ENCODE measurements at places on chromosomes 1 and 21.
A peak's percentile ranks its signal among the peaks of the same experiment; 100 is the strongest.

DNA sequence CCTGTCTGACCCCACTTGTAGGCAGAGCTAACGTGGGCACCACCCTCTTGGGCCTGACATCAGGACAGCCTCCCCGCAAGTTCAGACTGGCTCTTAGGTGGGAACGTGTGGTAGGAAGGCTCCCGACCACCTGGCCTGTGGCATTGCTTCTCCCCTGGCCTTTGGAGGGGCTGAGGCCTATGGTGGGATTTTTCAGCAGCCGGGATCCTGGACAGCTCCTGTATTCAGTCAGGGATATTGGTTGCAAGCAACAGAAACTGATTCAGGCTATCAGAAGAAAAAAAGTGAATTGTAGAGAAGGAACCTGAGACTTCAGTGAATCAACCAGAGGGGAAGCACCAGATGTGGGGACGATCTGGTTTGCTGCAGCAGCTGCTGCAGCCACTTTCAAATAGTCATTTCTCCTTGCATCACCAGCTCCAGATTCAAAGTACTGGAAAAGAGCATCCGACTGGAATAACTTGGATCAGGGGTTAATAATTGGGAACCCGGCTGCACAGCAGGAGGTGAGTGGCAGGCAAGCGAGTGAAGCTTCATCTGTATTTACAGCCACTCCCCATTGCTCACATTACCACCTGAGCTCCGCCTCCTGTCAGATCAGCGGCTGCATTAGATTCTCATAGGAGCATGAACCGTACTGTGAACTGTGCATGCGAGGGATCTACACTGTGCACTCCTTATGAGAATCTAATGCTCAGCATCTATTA lies 5.9 kb downstream of the RNF186 start:
- DNase-seq, result no peak

GRCh38 chr21:25456672-25457071 lies 150.6 kb downstream of the MRPL39 start:
- DNase-seq, result peak; percentile 52

GRCh38 chr1:167342846-167343245 lies 122.2 kb downstream of the POU2F1 start:
- peak; percentile 21 for DNase-seq

DNA sequence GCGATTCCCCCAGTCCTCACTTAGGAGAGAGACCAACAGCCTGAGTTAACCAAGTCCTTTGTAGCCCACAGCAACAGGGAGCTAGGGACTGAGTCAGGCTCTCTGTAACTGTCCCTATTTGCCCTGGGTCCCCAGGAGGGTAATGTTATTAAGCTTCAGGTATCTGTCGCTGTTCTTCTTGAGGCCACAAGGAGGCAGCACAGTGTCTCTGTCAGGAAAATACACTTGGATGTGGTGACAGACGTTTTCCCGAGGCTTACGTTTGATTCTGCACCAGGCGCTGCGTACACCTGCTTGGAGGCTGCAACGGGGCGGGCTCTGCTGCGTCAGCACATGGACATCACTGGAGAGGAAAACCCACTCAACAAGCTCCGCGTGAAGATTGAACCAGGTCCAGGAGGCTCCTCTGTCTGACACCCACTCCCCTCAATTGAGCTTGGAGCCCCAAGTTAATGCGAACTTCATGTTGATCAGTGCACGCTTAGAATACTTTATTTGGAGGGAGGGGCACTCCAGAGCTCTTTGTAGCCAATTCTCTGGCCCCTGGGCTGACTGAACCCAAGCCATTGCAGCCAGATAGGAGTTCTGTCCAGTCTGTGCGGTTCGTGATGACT lies 10.7 kb upstream of the ELF3 start:
- DNase-seq, result peak; percentile 33

- DNase-seq, result no peak
These were observed 66.9 kb downstream of the PCNT start for GRCh38 chr21:46390603-46391545.

DNA sequence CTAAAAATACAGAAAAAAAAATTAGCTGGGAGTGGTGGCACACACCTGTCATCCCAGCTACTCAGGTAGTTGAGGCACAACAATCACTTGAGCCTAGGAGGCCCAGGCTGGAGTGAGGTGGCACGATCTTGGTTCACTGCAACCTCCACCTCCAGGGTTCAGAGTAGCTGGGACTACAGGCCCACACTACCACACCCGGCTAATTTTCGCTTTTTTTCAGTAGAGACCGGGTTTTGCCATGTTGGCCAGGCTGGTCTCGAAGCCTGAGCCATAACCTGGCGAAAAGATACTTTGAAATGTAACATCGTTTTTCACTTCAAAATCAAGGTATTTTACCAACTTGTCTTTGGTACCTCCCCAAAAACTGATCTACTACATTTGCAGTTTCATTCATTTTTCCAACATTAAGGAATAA lies 6.1 kb downstream of the GAS5 start:
- DNase-seq, result no peak

- no peak for DNase-seq
These were observed 75.4 kb downstream of the VWA5B1 start for GRCh38 chr1:20366056-20366462.

GRCh38 chr1:210598135-210598652 lies 269.5 kb downstream of the HHAT start:
- no peak for DNase-seq

- DNase-seq, result no peak
These were observed 119.4 kb downstream of the NEK7 start for GRCh38 chr1:198276241-198276640.

DNA sequence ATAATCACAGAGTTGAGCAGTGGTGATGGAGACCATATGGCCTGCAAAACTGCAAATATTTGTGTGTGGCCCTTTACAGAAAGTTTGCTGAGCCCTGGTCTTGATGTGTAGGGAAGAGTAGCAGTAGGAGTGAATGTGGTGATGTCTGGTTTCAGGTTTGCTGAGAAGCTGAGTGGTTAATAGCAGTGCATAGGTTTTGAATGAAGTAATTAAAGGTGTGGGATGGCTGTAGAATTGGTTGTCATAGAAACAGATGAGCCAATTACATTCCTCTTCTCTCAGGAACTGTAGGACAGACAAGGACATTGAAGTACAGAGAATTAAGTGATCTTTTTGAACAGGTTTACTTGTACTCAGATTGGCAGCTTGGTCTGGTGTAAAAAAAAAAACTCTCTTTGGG lies 37.4 kb downstream of the PRDM2 start:
- no peak for DNase-seq

GRCh38 chr1:93680420-93681100 lies 1.1 kb downstream of the BCAR3 start:
- DNase-seq, result peak; percentile 24

Data from CD4-positive, alpha-beta T cell treated with Interleukin-1 beta for 1 hour (primary cell).